Heart left ventricle (tissue), 16 donors: ENCODE measurements at places on chromosomes 12 and 14.

- DNase-seq = no peak
Observed at GRCh38 chr12:124440841-124441381, 126.5 kb downstream of the NCOR2 start.

DNA sequence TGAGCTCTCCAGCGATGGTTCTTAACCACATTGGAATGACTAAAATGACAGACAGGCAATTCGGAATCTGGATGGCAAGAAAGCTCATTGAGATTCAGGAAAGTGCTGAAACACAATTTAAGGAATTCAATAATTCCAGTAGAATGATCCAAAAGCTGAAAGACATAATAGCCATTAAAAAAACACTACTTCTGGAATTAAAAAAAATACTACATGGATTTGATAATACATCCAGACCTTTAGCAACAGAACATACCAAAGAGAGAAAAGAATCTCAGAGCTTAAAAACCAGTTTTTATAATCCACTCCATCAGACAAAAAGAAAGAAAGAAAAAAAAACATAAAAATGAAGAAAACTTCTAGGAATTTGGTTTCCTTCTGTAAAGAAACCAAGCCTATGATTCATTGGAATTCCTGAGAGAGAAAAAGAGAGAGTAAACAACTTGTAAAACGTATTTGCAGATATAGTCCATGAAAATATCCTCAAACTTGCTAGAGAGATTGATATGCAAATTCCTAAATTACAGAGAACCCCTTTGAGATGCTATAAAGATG, 52.8 kb downstream of the SLCO1B1 start:
- DNase-seq = no peak

DNA sequence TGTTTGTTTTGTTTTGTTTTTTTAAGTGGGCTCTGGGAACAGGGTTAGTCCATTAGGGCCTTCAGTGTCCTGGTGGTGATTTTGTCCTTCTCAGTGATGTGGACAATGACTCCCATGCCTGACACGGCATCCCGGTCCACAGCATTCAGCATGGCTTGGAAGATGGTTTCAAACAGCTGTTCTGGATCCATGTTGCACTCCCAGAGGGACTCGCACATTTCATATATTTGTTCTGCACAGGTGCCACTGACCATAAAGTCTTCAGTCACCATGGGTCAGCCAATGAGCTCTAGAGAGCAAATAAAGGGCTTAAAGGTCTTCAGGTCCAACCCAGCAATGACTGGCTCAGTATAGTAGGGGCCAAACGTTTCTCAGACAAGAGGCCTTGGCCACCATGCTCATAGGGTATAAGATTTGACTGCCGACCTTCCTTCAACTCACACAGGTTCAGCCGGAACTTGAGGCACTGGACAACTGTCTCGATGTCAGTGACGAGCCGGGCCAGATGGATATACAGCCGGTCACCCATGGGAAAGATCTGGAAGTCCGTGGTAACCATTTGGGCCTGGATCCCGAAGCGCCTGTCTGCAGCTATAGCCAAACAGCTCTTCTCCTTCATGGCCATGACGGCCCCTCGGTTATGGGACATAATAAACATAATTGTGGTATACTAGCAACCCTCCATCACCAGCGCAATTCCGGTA, 18.0 kb downstream of the OR10P1 start:
- DNase-seq = no peak

- no peak for DNase-seq
Observed at GRCh38 chr12:104459368-104459909, 2.7 kb downstream of the CHST11 start.

DNA sequence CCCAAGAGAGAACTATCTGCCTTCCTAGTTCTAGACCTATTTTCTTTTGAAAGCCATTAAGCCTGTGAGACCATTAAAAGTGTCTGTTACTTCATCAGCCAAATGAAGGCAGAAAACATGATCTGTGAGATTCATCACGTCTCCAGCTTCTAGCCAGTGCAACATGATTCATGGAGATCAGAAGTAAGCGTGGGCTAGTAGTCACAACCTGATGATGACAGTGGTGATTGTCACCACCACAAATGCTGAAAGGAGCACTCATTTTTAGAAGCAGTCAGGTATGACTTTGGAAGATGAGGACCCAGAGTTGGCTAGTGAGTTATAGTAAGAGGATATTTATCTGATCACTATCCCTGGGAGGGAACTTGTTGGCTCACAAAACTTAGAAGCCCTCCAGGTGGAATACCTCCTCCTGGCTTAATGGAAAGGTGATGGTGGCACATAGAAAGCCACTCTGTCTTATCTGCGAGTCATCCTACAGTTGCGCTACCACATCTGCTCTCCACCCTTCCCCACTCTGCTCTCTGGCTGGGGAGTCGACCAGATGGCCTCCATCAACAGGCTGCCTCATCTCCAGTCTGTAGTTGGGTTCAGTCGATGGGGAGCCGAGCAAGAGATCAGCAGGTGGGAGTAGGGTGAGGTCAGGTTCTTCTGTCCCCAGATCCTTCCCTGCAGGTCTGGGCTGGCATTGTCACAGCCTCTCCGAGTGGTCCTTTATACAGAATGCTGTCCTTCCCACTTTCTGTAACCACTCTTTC, 317.6 kb upstream of the FKBP4 start:
- DNase-seq = no peak

DNA sequence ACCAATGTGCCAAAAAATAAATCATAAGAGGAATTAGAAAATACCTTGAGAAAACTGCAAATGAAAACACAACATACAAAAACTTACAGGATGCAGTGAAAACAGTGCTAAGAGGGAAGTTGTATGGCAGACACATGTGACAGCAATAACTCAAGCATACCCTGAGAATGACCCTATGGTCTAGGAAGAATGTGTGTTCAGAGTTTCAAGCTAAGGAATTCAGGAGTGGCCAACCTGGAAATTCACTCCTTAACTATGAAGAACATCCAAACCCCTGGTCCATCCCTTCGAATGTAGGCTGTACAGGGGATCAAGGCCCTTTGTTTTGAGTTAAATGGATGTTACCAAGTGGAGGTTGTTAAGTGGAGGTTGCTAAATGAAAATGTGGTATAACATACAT, 16.7 kb upstream of the TTC9 start:
- DNase-seq = no peak

DNA sequence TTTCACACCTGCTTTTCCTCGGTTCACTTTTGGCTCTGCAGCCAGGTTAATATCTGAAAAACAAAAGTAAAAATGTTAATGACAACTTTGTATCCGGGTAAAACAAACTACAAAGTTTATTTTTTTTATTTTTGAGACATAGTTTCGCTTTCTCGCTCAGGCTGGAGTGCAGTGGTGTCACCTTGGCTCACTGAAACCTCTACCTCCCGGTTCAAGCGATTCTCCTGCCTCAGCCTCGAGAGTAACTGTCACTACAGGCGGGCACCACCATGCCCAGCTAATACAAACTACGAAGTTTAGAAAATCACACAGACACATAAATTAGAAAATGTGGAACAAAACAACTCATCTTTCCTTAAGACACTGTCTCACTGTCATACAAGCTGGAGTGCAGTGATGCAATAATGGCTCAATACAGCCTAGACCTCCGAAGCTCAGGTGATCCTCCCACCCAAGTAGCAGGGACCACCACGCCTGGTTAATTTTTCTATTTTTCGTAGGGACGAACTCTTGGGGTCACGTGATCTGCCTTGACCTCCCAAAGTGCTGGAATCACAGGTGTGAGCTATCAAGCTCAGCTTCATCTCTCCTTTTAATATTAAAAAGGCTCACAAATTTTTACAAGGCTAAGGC, 38.1 kb downstream of the HNRNPC start:
- DNase-seq = no peak

GRCh38 chr14:29734732-29735131, 192.9 kb downstream of the PRKD1 start:
- DNase-seq = no peak

DNA sequence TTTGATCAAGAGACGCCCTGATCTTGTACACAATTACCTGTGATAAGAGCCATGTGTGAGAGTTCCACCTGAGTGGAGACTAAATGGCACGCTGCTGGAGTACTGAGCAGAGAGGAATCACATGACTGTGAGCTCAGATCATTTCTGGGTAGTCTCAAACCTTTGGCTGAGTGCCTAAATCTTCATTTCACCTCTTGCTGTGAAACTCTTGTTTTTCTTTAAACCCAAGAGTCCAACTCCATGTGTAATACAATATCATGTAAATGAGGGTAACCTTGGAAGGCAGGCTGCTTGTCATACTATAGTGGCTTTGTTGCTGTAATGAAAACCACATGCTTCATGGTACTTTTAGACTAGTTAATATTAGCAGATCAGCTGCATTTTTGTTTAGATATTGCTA, 156.9 kb downstream of the CAND1 start:
- no peak for DNase-seq

DNA sequence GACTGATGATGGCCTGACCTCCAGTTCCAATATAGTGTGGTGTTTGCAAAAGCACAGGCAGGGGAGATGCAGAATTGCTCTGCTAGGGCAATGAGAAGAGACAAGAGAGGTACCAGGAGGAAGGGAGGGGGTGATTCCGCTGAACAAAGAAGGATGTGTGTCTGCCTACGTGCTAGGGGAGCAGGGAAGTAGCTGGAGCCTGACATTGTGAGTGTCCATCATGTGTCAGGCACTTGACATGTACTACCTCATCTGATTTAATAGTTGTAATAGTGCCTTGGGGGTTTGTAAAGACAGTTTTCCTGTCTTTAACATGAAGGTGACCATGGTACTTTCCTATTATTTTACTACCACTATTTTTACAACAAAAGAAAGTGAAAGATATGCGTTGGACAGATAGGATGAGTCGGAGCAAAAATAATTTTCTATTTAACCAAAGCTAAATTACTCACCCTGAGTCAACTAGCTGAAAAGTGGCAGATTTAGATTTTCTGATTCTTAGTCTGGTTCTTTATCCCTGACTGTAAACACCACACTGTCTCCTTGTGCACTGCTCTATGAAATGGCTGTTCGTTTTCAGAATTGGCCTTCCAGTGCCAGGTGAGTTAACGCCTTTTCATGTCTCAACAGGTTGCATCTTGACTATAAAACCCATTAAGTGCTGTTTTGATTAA, 33.7 kb upstream of the TEAD4 start:
- no peak for DNase-seq

- DNase-seq = no peak
Observed at GRCh38 chr14:35821564-35822411, 4.3 kb upstream of the BRMS1L start.

GRCh38 chr14:64468451-64468850, 3.2 kb downstream of the AKAP5 start:
- DNase-seq = no peak

DNA sequence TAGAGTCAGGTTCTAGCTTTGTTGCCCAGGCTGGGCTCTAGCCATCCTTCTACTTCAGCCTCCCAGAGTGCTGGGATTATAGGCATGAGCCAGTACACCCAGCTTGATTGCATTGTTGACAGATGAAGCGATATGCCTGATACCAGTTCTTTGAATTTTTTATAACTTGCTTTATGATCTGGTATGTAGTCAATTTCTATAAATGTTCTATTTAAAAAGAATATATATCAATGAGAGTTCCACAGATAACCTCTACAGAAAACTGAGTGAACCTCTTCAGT, 99.8 kb downstream of the DIP2B start:
- DNase-seq = no peak

DNA sequence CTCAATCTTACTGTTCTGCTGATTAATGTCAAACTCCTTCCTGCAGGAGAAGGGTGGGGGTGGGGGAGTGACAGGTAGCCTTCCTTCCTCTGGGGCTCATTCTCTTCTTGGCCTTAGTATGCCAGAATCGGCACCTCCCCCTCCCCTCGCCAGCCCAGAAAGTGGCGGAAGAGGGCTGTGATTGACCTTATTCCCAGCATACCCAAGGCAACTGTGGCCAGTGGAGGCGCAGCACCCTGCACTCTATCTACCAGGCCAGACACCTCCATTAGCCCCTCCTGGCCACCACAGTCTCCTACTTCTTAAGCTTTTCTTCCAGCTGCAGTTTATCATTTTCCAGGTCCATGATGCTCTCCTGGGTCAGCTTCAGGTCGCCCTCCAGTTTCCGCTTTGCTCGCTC, 15.5 kb downstream of the MYH6 start:
- peak; percentile 46 for DNase-seq

DNA sequence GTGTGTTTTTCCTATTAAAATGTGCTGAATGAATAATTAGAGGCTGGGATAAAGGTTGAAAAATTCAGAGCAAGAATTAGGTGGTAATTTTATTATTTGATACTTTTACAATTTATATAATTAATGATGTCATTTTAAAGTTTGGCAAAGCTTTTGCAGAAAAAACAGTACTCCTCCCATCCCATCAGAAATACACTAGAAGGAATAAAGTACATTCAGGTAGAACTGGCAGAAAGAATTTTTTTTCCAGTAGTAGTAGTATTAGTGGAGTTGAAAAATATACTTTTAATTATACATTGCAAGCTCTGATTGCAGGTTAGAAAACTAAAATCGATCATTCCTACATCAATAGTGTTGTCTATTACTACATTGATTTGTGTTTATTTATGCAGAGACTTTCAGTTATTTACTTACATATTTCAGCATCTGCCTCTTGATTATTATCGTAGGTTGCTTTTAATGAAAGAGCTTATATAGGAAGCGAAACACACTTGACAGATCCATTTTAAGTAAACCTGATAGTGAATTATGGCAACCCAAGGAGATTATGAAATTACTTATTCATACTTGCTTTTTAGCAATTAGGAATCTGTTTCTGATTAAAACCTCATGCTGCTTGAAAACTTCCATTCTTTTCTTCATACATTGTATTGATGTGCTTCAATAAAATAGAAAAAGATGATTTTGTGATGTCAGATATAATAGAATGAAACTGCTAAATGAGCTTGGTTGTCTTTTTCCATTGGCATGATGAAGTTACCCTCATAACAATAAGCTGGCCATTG, 10.1 kb downstream of the FOXG1 start:
- no peak for DNase-seq

DNA sequence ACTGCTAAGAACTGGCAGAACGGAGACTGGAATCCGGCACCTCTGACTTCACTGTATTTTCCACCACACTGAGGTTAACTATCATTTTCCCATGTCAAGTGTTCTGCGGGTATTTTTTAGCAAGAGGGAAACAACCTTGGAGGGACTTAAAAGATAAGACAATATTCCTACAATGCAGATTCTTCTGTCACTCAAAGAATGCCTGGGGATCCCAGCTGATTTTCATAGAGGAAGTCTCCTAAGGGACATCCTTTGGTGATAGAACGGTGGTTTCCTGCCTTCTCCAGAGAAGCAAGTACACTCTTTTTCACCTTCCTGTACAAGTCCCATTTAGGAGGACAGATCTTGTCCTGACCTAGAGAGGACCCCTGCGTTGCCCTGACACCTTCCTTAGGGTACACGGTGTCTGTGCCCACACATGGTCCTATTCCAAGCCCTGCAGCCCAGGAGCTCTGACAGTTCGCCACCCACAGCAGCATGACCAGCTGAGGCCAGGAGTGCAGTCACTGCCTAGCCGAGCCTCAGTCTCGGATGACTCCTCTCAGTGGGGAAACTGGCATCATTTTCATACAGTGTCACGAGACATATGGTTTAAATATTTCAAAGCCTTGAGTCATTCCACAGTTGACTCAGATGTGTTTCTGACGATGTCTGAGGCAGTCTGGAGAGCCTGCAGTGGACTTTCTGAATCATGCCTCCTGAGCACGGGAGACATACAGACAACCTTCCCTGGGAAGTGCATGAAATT, 181.3 kb upstream of the FKBP4 start:
- DNase-seq = peak; percentile 53
